Cerebellum (tissue), 4 donors: ENCODE measurements at places on chromosomes 7 and 10. TPM values are rescaled to one million over a fixed set of nuclear protein-coding genes. Genes with fewer than 3 reads are reported as not detected.
A peak's percentile ranks its signal among the peaks of the same experiment; 100 is the strongest.

OR6V1 gene
- not detected for total RNA-seq

KAZALD1 gene
- total RNA-seq: 1.3 TPM

TUBAL3 gene
- 0.27 TPM for total RNA-seq

MYL7 gene
- not detected for total RNA-seq

NRG3 gene
- 27.1 TPM for total RNA-seq

PCLO gene
- total RNA-seq: 66.6 TPM

ASB10 gene
- not detected for total RNA-seq

CALHM3 gene
- not detected for total RNA-seq

VAX1 gene
- total RNA-seq: not detected

CREB5 gene
- total RNA-seq: 23.6 TPM

NRP1 gene
- total RNA-seq: 35.0 TPM

CYP3A4 gene
- total RNA-seq: not detected

- no peak for DNase-seq
These were observed 115.4 kb downstream of the NT5C2 start for GRCh38 chr10:103077491-103078308.

GRCh38 chr10:103572347-103573204 lies 79.1 kb downstream of the NEURL1 start:
- DNase-seq: no peak

DNA sequence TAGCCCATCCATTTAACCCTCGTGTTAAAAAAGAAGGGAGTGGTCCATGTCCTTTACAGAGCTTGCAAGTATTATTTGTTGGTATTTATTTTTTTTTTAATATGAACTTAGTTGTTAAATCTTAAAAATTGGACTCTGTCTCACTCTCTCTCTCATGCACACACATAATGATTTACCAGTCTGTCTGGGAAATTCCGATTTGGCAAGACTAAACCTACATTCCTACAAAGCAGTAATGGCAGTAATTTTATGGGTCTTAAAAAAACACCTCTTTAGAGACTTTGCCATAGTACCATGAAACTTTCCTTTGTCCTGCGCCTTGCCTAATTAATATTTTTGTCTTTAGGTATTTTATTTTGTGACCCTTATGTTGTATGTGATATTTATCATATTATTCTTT lies 239.5 kb upstream of the PPP1R3A start:
- no peak for DNase-seq

- no peak for DNase-seq
These were observed 39.7 kb upstream of the GPR141 start for GRCh38 chr7:37643876-37644275.

GRCh38 chr7:22884911-22885788 lies 62.5 kb upstream of the TOMM7 start:
- DNase-seq: no peak

- peak; percentile 82 for DNase-seq
These were observed 117.4 kb downstream of the INPP5A start for GRCh38 chr10:132654708-132655661.

GRCh38 chr10:10886861-10887531 lies 130.7 kb upstream of the CELF2 start:
- DNase-seq: no peak

DNA sequence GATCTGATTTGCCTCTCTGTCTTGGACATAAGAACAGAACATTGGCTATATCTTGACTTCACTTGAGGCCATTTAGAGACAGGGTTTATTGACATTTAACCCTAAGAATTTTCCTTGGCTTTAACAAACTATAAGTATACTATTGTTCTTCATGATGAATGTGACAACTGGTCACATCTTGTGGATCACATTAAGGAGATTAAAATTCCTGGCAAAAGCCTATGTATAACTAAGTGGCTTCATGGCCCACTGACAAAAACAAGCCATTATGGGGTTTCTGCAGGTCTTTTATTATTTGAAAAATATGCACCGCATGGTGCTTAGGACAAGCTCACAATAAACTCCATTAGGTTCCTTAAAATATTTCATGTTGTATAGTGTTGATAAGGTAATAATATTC lies 54.8 kb downstream of the THNSL1 start:
- no peak for DNase-seq

- peak; percentile 52 for DNase-seq
These were observed 208.8 kb downstream of the TCERG1L start for GRCh38 chr10:131102676-131103075.

DNA sequence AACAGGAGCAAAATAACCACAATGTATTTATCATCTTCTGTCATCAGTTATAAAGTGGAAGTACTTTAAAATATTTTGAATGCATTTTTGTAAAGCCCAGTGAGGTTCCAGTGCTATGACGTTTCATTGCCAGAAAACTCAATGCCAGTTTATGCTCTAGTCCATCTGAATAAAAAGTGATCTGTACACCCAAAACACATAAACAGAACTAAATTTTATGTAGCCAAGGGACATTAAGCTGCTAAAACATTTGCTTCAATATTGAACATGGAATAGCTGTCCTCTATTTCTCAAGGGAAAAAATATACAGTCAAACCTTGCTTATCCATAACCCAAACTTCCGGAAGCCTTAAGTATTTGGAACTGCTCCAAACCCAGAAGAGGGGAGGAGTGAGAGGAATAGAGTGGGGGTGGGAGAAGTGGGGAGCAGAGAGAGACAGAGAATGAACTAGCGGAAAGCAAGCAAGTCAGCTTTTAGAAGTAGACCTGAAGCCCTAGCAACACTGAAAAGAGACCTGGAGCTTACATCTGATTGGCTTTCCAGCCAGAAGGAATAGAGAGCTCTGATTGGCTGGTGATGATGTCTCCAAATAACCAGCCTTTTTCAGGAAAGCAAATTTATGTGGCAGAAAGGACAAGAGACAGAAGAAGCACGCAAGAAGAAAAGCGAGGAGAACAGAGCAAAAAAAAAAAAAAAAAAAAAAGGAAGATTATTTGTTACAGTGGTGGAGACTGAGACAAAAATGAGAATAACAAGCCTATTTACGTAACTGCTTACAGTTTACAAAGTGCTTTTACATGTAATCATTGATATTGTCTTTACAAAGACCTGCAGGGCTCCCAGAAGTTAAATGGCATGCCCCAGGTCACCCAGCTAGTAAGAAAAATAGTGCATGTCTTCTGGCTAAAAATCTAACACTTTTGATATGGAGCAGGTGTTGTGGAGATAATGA lies 196.0 kb downstream of the RNLS start:
- DNase-seq: peak; percentile 86

DNA sequence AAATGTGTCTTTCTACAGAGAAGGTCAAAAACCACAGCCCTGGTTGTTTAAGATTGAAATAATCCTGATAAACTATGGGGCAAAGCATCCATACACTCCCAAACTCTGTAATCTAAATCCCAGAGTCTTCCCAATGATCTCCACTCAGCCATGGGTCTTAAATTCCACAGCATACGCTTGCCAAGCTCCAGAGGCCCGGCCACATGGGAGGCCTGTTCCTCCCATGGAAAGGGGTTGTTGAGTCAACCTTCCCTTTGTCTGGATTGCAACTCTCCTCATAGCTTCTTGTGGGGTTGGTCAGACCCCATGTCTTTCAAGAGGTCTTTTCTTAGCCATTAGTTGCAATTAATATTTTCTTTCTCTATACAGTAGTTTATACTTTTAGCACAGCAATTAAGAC lies 718 bp upstream of the STEAP4 start:
- no peak for DNase-seq

GRCh38 chr10:30154561-30154960 lies 95.2 kb upstream of the JCAD start:
- no peak for DNase-seq

- no peak for DNase-seq
These were observed 54.0 kb upstream of the NMT2 start for GRCh38 chr10:15222511-15222910.

DNA sequence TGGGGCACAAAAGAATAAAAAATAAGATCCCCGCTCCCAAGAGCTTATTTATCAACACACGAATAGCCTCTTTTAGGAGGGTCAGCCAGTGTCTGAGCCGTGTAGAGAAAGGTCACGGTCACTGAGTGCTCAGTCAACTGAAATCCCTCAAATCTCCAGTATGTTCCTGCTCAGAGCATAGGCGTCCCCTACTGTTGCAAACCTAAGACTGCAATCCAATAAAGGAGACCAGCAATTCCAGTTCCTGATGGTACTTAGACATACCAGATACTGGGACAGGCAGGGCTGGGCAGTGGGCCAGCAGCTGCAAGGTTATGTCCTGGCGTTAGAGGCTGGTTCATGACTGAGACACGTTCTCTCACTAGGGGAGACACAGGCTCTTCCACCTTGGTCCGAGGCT lies 93.6 kb downstream of the CACNB2 start:
- no peak for DNase-seq

DNA sequence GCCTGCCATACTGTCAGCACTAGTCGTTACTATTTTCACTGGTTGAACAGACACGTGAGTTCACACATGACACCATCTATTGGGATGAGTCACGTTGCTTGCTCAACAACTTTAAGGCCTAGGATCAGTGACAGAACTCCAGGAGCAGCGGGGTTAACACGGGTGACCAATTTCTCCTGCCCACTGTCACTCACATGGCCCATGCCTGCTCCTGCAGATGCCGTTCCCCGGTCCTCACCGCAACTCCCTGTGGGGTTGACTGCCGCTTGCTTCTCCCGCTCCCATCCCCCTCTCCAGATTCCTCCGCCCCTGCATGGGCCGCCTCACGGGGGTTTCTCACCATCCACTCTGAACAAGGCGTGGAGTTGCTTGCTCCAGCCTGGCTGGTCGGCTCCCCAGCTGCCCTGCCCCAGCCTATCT lies 128.2 kb downstream of the TAX1BP1 start:
- no peak for DNase-seq

DNA sequence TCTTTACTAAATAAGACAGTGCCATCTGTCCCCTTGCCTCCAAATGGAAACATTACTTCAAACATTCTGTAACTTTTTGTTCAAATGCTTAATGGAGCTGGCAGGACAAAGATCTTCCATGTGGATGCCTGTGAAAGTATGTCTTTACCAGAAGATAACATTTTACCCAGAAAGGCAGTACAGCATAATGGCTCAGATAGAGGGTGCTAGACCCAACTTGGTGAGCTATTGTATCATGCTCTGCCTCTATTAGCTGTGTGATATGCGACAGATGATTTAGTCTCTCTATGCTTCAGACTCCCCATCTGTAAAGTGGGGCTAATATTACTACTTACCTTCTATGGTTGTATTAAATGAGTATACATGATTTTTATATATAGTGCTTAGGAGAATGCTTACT lies 8.8 kb upstream of the SMKR1 start:
- no peak for DNase-seq

GRCh38 chr7:138468244-138469123 lies 8.4 kb downstream of the TRIM24 start:
- DNase-seq: peak; percentile 74

DNA sequence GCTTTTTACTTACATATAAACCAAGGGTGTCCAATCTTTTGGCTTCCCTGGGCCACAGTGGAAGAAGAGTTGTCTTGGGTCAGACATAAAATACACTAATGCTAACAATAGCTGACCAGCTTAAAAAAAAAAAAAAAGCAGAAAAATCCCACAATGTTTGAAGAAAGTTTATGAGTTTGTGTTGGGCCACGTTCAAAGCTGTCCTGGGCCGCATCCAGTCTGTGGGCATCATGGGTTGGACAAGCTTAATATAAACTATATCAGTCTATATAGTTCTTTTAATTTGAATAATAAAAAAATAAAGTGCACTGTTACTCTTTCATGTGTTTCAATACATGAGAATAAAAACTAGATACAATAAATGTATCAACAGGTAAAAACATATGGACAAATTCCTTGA lies 179.9 kb downstream of the DNAJC1 start:
- no peak for DNase-seq

DNA sequence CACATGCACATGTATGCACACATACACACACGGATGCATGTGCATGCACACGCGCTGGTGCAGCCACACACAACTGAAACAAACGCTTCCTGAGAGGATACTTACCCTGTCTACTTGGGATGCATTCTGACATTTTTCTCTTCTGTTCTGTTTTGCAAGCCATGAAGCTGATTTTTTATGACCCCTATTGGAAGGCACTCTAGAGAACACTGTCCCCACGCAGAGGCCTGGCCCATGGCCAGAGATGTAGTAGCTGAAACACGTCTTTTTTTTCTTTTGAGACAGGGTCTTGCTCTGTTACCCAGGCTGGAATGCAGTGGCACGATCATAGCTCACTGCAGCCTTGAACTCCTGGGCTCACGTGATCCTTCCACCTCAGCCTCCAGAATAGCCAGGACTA lies 47.9 kb downstream of the VWA2 start:
- no peak for DNase-seq

DNA sequence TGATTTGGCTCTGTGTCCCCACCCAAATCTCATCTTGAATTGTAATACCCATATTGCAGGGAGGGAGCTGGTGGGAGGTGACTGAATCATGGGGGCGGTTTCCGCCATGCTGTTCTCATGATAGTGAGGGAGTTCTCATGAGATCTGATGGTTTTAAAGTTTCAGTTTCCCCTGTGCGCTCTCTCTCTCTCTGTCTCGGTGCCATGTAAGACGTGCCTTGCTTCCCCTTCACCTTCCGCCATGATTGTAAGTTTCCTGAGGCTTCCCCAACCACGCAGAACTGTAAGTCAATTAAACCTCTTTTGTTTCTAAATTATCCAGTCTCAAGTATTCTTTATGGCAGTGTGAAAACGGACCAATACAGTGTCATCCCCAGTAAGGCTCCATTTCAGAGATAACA lies 48.3 kb upstream of the CHCHD3 start:
- no peak for DNase-seq

GRCh38 chr7:151724920-151725584 lies 151.9 kb downstream of the PRKAG2 start:
- no peak for DNase-seq

DNA sequence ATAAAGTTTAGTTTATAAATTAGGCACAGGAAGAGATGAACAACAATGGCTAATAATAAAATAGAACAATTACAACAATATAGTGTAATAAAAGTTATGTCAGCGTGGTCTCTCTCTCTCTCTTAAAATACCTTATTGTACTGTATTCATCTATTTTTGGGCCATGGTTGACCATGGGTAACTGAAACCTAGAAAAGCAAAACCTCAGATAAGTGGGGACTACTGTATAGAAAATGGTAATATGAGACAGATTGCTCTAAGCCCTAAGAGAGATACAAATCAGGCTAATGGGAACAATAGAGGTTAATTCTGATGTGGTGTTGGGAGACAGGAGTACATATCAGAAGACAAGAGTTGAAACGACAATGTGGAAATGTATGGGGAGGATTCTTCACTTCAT lies 86.2 kb downstream of the ZNF365 start:
- no peak for DNase-seq

DNA sequence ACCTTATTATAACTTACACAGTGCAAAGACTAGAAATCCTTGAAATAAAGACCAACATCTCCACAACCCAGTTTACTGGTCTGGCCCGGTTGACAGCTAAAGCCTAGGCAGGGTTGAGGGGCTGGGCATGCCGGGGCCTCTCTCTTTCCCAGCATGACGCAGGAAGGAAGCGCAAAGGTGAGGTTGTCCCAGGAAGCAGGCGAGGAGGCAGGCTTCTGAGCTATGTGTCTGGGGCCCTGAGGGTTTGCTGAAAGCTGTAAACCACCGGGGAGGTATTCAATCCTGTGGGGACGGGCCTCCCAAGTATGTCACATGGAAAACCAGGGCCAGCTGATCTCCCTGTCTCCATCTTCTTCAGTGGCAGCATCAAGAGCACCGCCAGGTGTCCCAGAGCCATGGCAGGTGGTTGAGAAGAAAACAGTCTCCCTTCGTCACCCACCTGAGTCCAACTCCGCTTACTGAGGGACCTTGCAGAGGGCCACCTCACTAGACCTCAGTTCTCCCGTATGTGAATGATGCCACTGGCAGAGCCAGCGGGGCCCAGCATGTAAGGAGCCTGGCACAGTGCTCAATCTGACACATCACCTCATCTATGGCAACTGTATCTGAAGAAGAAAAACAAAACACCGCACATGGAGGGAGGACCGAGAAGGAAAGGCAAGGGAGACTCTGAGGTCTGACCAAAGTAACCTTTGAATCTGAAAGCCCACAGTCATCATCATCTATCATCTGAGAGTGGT lies 49.5 kb downstream of the FAM53B start:
- DNase-seq: no peak
